ENCODE measurements at places on chromosomes 12 and 14.

GRCh38 chr14:22334627-22335026 lies 254.4 kb downstream of the DAD1 start:
- DNase-seq, result peak; percentile 28

- no peak for DNase-seq
Measured at GRCh38 chr14:71267691-71268090, 360.4 kb downstream of the PCNX1 start.

GRCh38 chr12:10186299-10186698 lies 7.5 kb downstream of the TMEM52B start:
- DNase-seq, result no peak

GRCh38 chr12:89880690-89881350 lies 172.2 kb upstream of the ATP2B1 start:
- DNase-seq, result no peak

- DNase-seq, result peak; percentile 85
Measured at GRCh38 chr12:54032627-54033100, at the start of gene HOXC5. HOXC5 (plus strand) TSS chr12:54033050; CDS start chr12:54033123, 73 bp downstream.

- DNase-seq, result no peak
Measured at GRCh38 chr14:59130462-59130861, 58.0 kb upstream of the DAAM1 start.
